ENCODE measurements at places on chromosomes 6 and 20. TPM values are rescaled to one million over a fixed set of nuclear protein-coding genes. Genes with fewer than 3 reads are reported as not detected.
A peak's percentile ranks its signal among the peaks of the same experiment; 100 is the strongest.

GRCh38 chr20:46621492-46621891 is 29.8 kb downstream of the SLC13A3 start:
- H3K27ac ChIP-seq, result no peak overlapping the region
- H3K4me3 ChIP-seq, result no peak overlapping the region
- no peaks in the 10 kb centered on the region for H3K36me3 ChIP-seq
- no peak for DNase-seq
- no peaks in the 10 kb centered on the region for H3K4me1 ChIP-seq
- H3K27me3 ChIP-seq, result no peaks in the 10 kb centered on the region

- H3K4me1 ChIP-seq, result peaks cover 12% of the 10 kb centered on the region
- no peaks in the 10 kb centered on the region for H3K36me3 ChIP-seq
- H3K4me3 ChIP-seq, result no peak overlapping the region
- H3K27ac ChIP-seq, result no peak overlapping the region
- DNase-seq, result no peak
Measured at GRCh38 chr6:3867641-3868502, 18.7 kb downstream of the FAM50B start.

DNA sequence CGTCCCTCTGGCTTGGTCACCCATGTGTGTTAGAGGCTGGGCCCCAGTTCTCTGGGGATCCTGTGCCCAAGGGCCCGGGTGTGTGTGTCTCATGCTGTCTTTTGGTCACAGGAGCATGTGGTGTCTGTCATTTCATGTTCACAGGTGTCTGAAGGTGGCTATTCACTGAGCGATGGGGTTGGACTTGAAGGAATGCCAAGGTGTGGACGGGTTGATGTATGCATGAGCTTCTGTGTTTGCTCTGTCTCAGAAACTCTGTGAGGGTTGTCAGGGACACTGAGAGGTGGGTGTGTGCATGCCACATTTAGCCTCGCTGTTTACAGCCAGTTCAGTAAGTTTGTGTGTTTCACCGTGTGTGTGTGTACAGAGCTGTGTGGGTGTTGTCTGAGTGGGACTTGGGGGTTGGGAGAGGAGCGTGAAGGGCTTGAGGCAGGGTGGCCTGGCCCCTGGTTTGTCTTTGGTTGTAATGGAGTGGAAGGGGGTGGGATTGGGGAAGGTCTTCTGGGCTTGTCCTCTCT is 1.2 kb downstream of the DDR1 start:
- peaks cover 15% of the 10 kb centered on the region for H3K4me1 ChIP-seq
- peaks cover 7% of the 10 kb centered on the region for H3K36me3 ChIP-seq
- H3K27me3 ChIP-seq, result no peaks in the 10 kb centered on the region
- peak overlapping the region; percentile 96 for H3K27ac ChIP-seq

DNA sequence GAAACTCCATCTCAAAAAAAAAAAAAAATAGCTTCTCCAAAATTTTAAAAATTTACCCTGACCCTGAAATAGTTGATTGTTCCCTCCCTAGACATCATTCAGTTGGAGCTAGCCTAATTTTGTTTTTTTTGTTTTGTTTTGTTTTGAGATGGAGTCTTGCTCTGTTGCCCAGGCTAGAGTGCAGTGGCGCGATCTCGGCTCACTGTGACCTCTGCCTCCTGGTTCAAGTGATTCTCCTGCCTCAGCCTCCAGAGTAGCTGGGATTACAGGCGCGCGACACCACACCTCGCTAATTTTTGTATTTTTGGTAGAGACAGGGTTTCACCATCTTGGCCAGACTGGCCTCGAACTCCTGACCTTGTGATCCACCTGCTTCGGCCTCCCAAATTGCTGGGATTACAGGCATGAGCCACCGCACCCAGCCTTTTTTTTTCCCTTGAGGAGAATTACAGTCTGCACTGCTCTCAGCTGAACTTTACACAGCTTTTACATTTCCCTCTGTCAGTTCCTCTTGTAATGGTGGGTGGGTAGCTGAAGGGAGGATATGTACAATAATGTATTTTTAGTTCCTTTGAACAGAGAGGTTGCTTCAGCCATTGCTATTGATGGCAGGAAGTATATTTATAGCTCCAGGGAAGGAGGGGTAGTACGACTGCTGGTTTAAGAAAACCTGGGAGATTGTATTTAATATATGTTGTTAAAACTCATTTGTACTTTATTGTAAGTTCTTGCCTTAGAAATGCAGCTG is 27.7 kb downstream of the PTPRA start:
- DNase-seq, result no peak
- H3K27me3 ChIP-seq, result no peaks in the 10 kb centered on the region
- no peaks in the 10 kb centered on the region for H3K36me3 ChIP-seq
- H3K27ac ChIP-seq, result no peak overlapping the region
- no peak overlapping the region for H3K4me3 ChIP-seq
- no peaks in the 10 kb centered on the region for H3K4me1 ChIP-seq

DNA sequence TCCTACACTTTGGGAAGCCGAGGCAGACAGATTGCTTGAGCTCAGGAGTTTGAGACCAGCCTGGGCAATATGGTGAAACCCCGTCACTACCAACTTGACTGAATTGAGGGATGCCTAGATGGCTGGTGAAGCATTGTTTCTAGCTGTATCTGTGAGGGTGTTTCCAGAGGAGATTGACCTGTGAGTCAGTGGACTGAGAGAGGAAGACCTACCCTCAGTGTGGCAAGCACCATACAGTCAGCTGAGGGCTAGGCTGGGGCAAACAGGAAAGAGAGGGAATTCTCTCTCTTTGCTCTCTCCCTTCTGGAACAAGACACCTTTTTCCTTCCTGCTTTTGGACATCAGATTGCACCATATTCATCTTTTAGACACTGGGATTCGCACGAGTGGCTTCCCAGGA is 3.7 kb upstream of the ZUP1 start:
- no peaks in the 10 kb centered on the region for H3K36me3 ChIP-seq
- DNase-seq, result no peak
- no peak overlapping the region for H3K27ac ChIP-seq
- H3K27me3 ChIP-seq, result no peaks in the 10 kb centered on the region
- no peaks in the 10 kb centered on the region for H3K4me1 ChIP-seq
- H3K4me3 ChIP-seq, result no peak overlapping the region

- H3K4me1 ChIP-seq, result no peaks in the 10 kb centered on the region
- no peaks in the 10 kb centered on the region for H3K27me3 ChIP-seq
- H3K36me3 ChIP-seq, result no peaks in the 10 kb centered on the region
- H3K4me3 ChIP-seq, result no peak overlapping the region
- no peak overlapping the region for H3K27ac ChIP-seq
Measured at GRCh38 chr6:99184696-99185095, 164.8 kb downstream of the FAXC start.

DNA sequence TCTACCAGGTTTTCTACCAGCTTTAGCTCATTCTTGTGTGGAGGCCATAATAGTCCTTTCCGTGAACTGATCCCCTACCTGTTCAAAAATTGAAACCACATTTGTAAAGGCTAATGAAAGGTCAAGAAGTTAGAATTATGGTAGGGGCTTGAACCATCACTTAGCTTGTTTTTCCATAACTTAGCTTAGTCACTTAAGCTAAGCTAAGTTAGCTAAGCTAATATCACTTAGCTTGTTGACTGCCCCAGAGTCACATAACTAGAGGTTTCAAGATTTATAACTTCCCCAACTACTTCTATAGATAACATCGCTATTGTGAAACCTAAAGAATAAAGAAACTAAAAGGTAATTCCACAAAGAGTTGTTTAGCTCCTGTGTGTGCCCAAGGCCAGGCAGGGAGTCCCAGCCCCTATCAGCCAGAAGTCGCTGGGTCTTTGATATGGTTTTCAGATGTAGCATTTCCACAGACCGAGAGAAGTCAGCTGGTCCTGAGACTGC is 131.8 kb downstream of the VEGFA start:
- H3K27me3 ChIP-seq, result no peaks in the 10 kb centered on the region
- H3K4me3 ChIP-seq, result no peak overlapping the region
- no peak for DNase-seq

GRCh38 chr6:26032340-26033084 is 54.7 kb upstream of the HFE start:
- no peaks in the 10 kb centered on the region for H3K36me3 ChIP-seq
- H3K27ac ChIP-seq, result peak overlapping the region; percentile 89
- H3K4me3 ChIP-seq, result peak overlapping the region; percentile 22
- peaks cover 3% of the 10 kb centered on the region for H3K4me1 ChIP-seq
- no peak for DNase-seq

DNA sequence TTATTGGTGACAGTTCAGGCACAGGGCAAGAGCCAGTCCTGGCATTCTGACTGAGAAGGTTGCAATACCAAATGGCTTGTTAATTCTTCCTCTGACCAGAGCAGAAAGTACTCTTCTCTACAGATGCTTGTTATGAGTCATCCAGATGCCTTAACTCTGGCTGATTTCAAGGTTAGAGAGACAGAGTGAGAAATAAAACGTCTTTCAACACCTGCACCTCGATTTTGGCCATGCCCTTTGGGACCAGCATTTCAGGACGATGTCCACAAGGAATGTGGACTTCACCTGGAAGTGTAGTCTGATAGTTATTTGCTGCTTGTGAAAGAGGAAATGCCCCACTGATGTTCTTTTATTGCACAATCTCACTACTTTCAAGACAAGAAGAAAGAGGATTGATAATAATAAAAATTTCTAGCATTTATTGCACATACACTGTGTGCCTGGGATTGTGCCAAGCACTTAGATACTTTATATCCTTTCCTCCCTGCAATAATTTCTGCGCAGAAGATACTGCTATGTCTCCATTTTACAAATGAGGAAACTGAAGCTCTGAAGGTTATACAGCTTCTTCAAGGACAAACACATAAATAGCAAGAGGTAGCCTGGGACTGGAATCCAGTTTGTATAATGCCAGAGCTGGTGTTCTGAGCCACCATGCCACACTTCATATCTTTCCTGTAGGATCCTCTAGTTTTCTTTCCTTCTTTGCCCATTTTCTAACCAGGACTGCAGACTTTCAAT is 33.5 kb upstream of the MCM3 start:
- no peak for DNase-seq
- no peak overlapping the region for H3K4me3 ChIP-seq
- no peak overlapping the region for H3K27ac ChIP-seq
- no peaks in the 10 kb centered on the region for H3K4me1 ChIP-seq
- no peaks in the 10 kb centered on the region for H3K27me3 ChIP-seq

GRCh38 chr6:151131324-151132007 is 108.3 kb upstream of the AKAP12 start:
- no peak overlapping the region for H3K4me3 ChIP-seq
- no peak overlapping the region for H3K27ac ChIP-seq
- H3K36me3 ChIP-seq, result no peaks in the 10 kb centered on the region
- no peaks in the 10 kb centered on the region for H3K4me1 ChIP-seq
- no peaks in the 10 kb centered on the region for H3K27me3 ChIP-seq

DNA sequence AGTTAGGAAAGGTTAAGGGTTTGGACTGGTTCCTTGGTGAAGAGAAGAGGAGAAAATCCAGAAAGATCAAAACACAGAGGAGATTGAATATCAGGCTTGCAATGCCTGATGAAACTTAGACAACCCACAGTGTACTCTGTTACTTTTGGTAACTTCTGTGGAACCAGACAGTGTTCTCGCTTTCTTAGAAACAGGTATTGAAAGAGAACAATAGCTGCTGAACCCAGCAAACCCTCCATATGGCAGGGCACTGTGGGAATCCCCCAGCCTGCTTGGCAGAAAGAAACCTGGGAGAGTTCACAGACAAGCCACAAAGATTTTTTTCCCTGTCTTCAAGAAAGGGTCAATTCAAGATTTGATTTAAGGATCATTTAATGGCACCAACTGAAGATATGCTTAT is 342.8 kb downstream of the FOXA2 start:
- H3K4me3 ChIP-seq, result no peak overlapping the region
- no peaks in the 10 kb centered on the region for H3K36me3 ChIP-seq
- H3K27ac ChIP-seq, result no peak overlapping the region
- no peaks in the 10 kb centered on the region for H3K4me1 ChIP-seq
- DNase-seq, result no peak
- H3K27me3 ChIP-seq, result no peaks in the 10 kb centered on the region

DNA sequence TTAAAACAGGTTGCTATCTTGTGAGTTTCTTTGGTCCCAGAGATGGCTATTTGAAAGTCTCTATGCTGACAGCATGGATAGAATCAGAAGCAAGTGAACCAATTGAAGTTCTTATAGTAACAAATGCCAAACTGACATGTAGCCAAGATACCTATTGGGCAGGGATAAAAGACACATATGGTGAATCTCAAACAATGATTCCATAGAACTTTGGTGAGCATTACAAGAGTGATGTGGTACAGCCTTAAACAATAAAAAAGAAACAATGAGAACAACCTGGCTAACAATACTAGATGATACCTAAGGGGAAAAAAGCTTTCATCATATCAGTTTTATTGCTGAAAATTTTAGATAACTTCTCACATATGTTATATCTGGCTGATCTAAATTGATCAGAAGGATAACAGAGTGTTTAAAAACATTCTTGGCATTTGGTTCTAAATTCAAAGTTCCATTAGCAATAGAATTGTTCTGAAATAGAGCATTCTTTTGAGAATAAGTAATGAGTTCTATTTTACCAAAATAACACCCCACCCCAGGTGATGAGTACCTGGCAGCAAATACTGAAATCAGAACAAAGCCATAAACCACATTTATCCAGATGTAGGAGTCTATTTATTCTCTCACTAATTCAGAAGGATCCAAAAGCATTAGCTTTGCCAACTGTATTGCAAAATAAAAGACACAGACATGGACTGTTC is 5.8 kb upstream of the HMGCLL1 start:
- H3K27me3 ChIP-seq, result no peaks in the 10 kb centered on the region
- no peaks in the 10 kb centered on the region for H3K4me1 ChIP-seq
- H3K27ac ChIP-seq, result no peak overlapping the region
- H3K4me3 ChIP-seq, result no peak overlapping the region
- no peak for DNase-seq

- no peaks in the 10 kb centered on the region for H3K4me1 ChIP-seq
- no peak overlapping the region for H3K4me3 ChIP-seq
- no peak for DNase-seq
- no peak overlapping the region for H3K27ac ChIP-seq
- no peaks in the 10 kb centered on the region for H3K36me3 ChIP-seq
Measured at GRCh38 chr6:46473881-46474280, 17.4 kb downstream of the RCAN2 start.

- no peak overlapping the region for H3K27ac ChIP-seq
- DNase-seq, result no peak
- H3K27me3 ChIP-seq, result no peaks in the 10 kb centered on the region
- H3K4me3 ChIP-seq, result no peak overlapping the region
- H3K4me1 ChIP-seq, result peaks cover 16% of the 10 kb centered on the region
Measured at GRCh38 chr20:33567949-33568348, 78.1 kb downstream of the CBFA2T2 start.

- no peak overlapping the region for H3K27ac ChIP-seq
- H3K4me3 ChIP-seq, result no peak overlapping the region
- H3K36me3 ChIP-seq, result no peaks in the 10 kb centered on the region
- no peaks in the 10 kb centered on the region for H3K4me1 ChIP-seq
- no peak for DNase-seq
Measured at GRCh38 chr20:555976-556385, 12.4 kb upstream of the CSNK2A1 start.

TENT5A gene
- polyA plus RNA-seq, result 12.2 TPM

RAMACL gene
- polyA plus RNA-seq, result 0.49 TPM

OVOL2 gene
- polyA plus RNA-seq, result 4.4 TPM

GSTA2 gene
- 26.0 TPM for polyA plus RNA-seq

CST4 gene
- polyA plus RNA-seq, result not detected

C6orf52 gene
- polyA plus RNA-seq, result 2.7 TPM

TFAP2D gene
- not detected for polyA plus RNA-seq

Data from pancreas (tissue), 10 donors.